ENCODE measurements at places on chromosomes 3 and 15.

DNA sequence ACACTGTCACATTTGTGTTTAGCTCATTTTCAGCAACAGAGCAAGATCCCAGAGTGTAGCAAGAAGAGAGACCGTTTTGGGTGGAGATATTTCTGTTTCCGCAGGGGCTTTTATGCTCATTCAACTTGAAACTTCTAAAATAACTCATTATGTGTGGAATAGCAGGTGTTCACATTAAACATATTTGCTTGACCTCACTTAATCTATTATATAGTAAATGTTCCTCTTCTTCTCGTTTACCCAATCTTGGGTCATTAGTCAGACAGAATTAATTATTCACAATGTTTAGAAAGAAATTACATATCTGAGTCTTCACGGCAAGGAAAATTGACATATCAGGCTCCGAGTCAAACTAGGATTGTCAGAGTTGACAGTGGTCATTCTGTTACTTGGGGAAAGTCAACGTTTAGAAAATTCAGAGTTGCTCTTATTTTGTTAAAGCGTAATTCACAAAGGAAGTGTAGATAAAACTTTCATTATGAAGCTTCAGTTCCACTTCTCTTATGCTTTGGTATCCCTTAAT, 222.9 kb downstream of the TPRG1 start:
- DNase-seq: peak; percentile 57

- no peak for DNase-seq
Observed at GRCh38 chr15:90099072-90099867, 3.0 kb downstream of the IDH2 start.

GRCh38 chr3:85662462-85662861, 703.7 kb downstream of the CADM2 start:
- no peak for DNase-seq

DNA sequence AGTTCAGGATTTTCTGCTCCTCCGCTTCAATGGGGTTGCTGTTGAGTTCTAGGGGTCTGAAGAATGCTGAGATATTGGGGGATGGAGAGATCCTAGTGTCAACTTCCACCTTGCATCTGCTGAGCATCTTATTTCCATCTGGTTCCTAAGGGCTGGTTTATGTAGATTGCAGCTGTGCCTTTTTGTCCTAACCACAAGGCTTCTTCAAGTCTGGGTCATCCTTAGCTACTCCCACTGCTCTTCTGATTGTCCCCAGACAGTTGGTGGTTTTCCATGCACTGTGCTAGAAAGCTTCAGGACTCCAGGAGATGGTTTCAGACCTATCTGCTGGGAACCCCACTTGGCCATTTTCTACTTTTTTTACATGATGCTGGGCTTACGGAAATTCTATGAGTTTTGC, 125.0 kb downstream of the IL20RB start:
- DNase-seq: no peak

DNA sequence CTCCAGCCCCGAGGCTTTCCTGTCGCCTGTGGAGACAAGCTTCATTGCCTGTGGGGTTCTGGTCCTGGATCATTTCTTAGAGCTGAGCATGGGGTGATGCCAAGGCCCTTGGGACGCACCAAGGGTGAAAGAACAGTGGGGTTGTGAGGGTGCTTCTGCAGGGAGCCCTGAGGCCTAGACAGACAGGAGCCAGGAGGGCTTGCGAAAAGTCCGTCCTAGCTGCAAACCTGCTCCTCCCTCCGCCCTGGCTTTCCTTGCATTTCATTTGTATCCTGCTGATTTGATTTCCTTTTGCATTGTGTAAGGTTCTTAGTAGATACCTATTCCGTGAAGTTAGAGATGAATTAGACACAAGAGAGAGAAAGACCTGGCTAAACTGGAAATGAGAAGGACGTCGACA, 286.9 kb upstream of the C2CD4B start:
- no peak for DNase-seq

DNA sequence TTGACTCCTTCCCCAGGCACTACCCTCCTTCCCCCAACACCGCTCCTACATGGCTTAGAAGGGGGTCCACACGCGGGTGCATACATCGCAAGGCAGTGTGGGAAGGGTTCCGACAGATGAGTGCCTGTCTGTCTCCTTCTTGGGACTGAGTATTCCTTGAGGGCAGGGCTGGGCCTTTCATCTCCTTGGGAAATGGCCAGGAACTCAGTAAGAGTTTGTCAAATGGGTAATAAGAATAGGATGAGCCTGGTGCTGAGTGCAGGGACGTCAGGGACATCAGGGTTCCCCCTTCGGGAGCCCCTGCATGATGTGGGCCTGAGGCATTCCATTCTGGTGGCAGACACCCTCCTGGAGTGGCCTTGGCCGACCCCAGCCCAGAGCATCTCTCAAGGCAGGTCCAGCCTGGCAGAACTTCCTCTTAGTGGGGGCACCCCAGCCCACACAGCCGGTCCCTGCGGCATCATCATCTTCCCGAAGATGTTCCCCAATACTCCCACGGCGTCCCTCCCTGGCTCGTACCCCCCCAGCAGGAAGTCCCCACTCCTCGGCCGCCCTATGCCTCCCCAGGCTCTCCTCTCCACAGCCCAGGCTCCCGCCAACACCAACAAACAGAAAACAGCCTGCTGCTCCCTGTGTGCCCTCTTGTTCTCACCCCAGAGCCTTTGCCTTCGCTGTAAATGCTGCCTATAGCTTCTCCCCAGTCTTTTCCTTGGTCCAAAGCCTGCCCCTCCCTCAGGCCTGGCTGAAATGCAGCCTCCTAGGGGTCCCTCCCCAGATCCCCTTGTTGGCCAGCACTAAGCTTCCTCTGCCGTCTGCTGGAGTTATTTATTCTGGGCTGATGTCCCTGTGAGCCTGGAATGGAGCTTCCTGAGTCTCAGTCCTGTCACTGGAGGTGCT, 67.5 kb upstream of the LCTL start:
- DNase-seq: no peak

DNA sequence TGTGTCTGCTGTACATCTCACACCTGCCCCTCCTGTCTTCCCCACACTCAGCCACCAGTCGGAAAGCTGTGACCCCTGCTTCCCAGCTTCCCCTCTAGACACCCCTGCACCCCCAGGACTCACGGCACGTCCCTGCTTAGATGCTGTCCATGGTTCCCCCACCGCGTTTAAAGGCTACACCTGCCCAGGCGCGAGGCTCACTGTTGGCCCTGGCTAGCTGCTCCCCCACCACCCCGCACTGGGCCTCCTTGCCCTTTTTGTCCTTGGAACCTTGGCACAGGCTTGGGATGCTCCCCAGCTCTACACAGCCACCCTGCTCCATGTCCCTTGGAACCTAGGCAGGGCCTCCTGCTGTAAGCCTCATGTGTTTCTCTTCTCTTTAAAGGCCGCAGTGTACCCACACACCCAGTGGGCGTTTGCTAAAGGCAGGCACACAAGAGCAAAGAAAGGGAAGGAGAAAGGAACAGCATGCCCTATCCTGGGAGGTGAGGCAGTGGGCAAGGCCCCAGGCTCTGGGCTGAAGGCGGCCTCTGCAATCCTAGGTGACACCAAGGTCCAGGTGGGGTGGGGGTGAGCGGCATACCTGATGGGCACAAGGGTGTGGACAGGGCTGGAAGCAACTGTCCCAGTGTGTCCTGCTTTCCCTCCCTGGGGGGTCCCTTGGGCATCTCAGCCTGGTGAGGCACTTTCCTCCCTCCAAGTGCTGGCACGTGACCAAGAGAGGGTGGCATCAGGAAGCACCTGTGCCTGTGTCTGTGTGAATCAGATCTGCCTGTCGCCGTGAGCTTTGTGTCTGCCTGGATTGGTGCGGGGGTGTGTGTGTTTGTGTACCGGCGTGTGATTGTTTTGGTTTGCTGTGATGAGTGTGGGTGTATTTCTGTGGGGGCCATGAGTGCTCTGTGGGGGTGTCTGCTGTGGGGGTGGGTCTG, 54.4 kb downstream of the TPRA1 start:
- no peak for DNase-seq

- no peak for DNase-seq
Observed at GRCh38 chr3:174596447-174596982, 262.6 kb upstream of the NAALADL2 start.

GRCh38 chr3:86950717-86951116, 40.2 kb downstream of the VGLL3 start:
- DNase-seq: no peak

- DNase-seq: no peak
Observed at GRCh38 chr3:16176391-16177030, 2.0 kb downstream of the GALNT15 start.

GRCh38 chr3:4290272-4290893, 12.8 kb upstream of the SETMAR start:
- no peak for DNase-seq

DNA sequence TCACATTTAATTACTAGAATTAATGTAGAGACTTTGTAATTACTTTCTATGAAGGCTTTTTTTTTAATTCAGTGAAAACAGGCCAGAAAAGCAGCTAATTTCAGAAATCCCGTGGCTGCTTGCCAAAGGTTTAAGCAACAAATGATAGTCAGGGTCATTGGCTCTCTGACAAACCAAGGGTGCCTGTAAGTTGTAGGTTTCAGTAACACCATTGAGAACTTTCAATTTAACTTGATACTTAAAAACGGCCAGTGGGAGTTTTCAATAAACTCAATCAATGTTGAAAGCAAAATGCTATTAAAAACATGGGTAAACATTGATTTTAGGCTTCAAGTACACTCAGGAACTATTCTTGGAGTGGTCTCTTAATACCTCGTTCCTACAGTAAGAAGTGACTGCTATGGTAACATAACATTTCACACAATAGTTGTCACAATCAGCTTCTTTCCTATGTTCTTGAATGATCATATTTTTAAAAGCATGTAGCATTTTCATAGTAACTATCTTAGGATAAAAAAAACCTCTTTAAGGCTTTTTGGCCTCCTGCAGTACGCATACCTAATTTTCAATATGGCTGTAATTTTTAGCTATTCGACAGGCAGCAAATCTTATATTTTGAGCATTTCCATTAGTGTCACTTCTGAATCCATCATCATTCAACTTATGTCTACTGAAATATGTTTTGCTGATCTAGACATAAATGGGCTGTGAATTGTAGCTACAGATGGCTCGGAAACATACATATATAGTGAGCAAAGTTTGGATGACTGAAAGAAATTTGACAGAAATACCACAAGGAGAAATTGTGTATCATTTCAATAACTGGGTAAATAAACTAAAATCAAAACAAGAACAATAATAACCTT, 592.1 kb upstream of the GBE1 start:
- no peak for DNase-seq

DNA sequence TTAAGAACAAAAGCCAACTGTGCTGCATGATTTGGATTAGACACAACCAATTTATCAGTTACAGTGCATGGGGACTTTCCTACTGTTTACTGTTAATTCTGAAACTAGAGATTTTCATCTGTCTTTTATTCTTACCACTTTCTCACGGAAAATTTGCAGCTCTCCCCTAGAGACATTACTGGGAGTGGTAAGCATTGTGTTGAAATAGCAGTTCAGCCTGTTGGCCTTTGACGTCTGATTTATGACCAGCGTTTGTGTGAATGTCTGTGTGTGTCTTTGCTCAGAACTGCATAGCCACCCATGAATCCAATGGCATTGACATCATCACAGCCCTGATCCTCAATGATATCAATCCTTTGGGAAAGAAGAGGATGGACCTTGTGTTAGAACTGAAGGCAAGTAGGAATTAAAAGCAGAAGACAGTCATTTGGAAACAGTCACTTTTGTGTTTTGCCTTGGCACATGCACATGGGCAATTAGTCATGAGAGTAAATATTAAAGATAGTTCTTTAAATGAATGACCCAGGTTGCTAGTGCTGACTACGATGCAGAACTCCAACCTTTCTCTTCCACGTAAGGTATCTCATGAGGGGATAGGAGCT, 202.2 kb upstream of the BHLHE40 start:
- DNase-seq: peak; percentile 74

- no peak for DNase-seq
Observed at GRCh38 chr3:73298243-73299183, 237.1 kb downstream of the EBLN2 start.

DNA sequence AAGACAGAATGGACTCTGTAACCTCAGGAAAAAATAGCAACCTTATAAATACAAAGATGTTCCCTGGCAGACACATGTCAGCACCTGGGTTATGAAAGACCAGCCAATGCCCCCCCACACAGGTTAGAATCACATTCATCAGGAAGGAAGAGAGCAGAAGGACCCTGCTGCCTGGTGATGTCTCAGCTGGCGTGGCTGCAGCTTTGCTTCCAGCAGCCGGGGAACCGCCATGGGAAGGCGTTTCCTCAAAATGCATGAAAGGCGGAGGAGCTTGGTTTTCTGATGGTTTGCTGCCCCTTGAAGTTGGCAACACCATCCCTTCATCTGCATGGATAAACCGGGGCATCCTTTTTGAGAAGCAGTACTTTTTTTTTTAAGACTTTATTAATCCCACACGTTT, 10.9 kb upstream of the NSMCE3 start:
- no peak for DNase-seq

DNA sequence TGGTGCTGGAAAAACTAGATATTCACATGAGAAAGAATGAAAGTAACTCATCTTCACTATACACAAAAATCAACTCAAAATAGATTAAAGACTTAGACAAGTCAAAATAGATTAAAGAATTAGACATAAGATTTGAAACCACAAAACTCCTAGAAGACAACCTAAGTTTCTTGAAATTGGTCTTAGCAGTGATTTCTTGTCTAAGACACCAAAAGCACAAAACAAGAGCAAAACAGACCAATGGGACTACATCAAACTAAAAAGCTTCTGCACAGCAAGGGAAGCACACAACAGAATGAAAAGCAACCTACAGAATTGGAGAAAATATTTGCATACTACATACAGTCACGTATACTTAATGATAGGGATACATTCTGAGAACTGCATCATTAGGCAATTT, 6.5 kb upstream of the VPS39 start:
- DNase-seq: no peak

GRCh38 chr3:73674280-73674679, 49.5 kb upstream of the PDZRN3 start:
- DNase-seq: no peak

DNA sequence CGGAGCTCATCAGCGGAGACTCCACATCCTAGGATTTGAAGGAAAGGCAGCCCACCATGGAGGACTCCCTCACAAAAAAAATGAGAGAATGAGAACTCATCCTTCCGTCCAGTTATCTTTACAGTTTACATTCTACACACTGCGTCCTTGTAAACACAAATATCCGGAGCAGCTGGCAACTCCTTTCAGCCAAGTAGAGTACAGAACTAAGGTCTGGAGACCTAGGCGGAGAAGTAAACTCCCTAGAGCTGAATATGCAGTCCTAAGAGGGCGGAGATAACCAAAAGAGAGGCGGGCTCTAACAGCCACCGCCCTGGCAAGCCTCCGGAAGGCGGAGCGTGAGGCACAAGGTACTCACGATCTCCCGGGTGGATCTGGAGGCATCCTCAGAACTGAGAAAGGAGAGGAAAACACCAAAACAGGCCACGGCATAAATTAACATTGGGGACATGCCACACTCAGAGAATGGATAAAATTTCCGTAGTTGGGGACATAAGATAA, 924 bp upstream of the SIN3A start:
- no peak for DNase-seq

DNA sequence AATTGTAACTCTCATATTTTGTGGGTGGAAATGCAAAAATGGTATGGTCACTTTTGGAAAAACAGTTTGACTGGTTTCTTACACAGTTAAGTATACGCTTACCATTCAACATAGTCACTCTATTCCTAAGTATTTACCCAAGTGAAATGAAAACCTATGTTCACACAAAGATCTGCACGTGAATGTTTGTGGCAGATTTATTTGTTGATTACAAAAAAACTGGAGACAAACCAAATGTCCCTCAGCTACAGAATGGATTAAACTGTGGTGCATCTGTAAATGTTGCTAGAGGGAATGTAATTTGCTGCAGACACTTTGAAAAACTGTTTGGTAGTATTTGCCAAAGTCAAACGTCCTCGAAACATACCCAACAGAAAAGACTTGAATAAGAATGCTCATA, 29.3 kb downstream of the ACKR2 start:
- no peak for DNase-seq
